ENCODE measurements at places on chromosomes 12 and 14.
A peak's percentile ranks its signal among the peaks of the same experiment; 100 is the strongest.

- no peak overlapping the region for H3K27ac ChIP-seq
- no peaks in the 10 kb centered on the region for H3K27me3 ChIP-seq
- no peaks in the 10 kb centered on the region for H3K4me1 ChIP-seq
- no peak for DNase-seq
- H3K36me3 ChIP-seq: no peaks in the 10 kb centered on the region
These were observed 124.7 kb upstream of the PWP1 start for GRCh38 chr12:107560899-107561285.

DNA sequence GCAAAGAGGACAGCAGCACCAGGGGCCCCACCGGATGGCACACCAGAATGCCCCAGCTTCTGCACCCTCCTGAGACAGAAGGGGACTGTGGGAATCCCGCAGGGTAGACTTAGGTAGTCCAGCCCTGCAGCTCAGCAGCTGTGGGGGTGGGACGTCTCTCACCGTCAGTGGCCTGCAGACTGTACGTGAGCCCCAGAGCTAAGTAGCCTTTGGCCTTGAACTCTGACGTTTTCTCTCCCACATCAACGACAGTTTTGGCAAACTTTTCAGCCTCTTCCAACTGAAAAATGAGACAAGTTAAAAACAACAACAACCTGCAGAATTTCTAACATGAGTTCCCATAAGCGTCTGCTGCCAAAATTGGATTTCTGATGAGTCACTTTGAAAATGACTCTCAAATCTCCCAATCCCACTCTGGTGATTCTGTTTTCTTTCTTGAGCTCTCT, 161.4 kb downstream of the TTC7B start:
- no peaks in the 10 kb centered on the region for H3K27me3 ChIP-seq
- DNase-seq: no peak
- no peak overlapping the region for H3K27ac ChIP-seq
- no peak overlapping the region for H3K4me3 ChIP-seq

DNA sequence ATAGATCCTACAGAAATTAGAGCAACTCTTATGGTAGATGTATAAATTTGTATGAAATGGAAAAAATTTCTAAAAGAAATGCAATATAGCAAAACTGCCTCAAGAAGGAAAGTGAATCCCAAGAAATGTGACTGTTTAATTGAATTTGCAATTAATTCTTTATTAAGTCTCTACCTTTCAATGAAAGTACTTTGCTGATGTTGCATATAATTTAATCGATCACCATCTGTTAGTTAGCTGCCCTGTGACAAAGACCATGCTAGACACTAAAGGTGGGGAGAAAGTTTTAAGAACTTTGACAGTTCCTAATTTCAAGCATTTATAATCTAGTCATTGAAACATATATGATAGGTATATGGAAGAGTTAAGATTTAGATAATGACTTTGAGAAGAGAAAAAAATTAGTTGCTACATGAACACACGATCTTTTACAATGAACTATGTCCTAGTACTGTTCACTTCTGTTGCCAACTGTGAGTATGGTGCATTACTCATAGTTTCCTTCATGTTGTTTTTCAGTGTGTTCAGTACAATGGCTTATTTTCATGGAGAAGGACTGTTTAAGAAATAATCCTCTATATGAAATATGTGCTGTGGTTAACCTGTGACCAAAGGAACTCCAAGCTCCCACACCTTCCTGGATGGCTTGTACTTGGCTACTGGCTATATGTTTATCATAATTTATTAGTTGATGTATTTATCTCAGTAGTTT, 128.4 kb downstream of the METTL25 start:
- DNase-seq: no peak
- no peak overlapping the region for H3K27ac ChIP-seq
- no peaks in the 10 kb centered on the region for H3K4me1 ChIP-seq
- no peaks in the 10 kb centered on the region for H3K27me3 ChIP-seq
- H3K36me3 ChIP-seq: no peaks in the 10 kb centered on the region

- no peaks in the 10 kb centered on the region for H3K4me1 ChIP-seq
- H3K27ac ChIP-seq: no peak overlapping the region
- H3K4me3 ChIP-seq: no peak overlapping the region
These were observed 27.7 kb downstream of the C12orf56 start for GRCh38 chr12:64362721-64363305.

GRCh38 chr14:97077253-97077653, 280.1 kb downstream of the VRK1 start:
- no peaks in the 10 kb centered on the region for H3K27me3 ChIP-seq
- no peak overlapping the region for H3K4me3 ChIP-seq
- no peak for DNase-seq

DNA sequence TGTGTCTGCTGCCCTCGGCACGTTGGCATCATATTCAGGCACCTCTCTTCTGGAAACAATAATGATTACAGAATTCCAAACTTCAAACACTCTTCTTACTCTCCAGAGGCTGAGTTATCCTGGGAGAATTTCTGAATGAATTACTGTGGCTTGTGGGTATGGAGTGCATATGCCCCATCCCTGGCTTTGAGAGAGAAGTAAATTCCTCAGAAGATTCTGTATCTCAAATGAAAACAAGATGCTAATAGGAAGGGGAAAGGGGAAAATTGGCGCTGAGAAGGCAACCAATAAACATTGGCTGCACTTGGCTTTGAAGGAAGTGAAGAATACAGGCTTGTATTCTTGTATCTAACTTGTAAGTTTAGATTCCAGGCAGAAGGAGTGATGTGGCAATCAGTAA, 132.0 kb upstream of the NOVA1 start:
- no peaks in the 10 kb centered on the region for H3K4me1 ChIP-seq
- no peaks in the 10 kb centered on the region for H3K36me3 ChIP-seq
- DNase-seq: no peak
- H3K27ac ChIP-seq: no peak overlapping the region
- no peaks in the 10 kb centered on the region for H3K27me3 ChIP-seq

DNA sequence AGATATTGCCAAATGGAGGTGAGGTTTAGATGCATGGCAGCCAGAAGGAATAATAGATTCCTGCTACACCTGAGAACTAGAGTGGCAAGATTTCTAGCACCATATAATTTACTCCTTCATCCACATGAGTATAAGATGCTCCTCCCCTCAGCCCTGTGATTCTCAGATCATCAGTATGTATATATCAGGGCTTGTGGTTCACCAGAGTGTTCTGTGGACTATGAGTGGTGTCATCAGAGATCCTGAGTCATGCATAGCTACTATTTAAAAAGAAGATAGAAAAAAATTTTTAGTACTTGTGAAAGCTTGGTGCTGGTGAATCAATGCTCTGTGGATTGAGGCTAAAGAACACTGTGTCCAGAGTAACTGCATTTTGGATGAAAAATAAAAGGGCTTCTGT, 285.9 kb downstream of the BMP4 start:
- no peaks in the 10 kb centered on the region for H3K36me3 ChIP-seq
- H3K27me3 ChIP-seq: no peaks in the 10 kb centered on the region
- no peak for DNase-seq

DNA sequence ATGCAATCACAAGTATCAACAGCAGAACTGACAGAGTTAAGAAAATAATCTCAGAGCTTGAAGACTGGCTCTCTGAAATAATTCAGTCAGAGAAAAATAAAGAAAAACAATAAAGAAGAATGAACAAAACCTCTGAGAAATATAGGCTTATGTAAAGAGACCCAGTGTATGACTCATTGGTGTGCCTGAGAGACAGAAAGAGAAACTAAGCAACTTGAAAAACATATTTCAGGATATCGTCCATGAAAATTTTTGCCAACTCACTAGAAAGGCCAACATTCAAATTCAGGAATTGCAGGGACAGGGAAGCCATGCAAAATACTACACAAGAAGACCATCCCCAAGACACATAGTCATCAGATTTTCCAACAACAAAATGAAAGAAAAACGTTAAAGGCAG, 56.2 kb downstream of the APOBEC1 start:
- H3K4me3 ChIP-seq: no peak overlapping the region
- no peak for DNase-seq
- H3K4me1 ChIP-seq: no peaks in the 10 kb centered on the region
- no peaks in the 10 kb centered on the region for H3K36me3 ChIP-seq
- no peak overlapping the region for H3K27ac ChIP-seq

DNA sequence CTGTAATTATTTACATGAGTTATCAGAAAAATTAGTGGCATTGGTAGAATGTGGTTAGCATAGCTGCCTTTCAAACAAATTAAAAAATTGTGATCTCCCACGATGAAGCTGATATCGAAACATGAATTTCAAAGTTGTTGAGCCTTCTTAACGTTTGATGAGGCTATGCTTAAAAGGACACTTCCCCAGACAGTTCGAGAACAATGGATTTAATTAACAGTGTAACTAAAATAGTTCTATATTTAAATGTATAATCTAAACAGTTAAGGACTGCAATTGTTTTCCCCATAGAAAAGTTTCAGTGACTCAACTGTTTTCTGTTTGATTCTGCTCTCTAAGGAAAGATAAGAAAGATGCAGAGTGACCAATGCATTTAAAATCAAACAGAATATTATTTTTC, 1.6 kb downstream of the CLEC2B start:
- DNase-seq: no peak
- H3K4me3 ChIP-seq: peak overlapping the region; percentile 75
- peaks cover 7% of the 10 kb centered on the region for H3K4me1 ChIP-seq
- H3K27me3 ChIP-seq: no peaks in the 10 kb centered on the region
- H3K27ac ChIP-seq: peak overlapping the region; percentile 54

Measured in effector memory CD4-positive, alpha-beta T cell (primary cell).